ENCODE measurements at places on chromosomes 1 and 21. TPM values are rescaled to one million over a fixed set of nuclear protein-coding genes. Genes with fewer than 3 reads are reported as not detected.

- no peak for DNase-seq
Measured at GRCh38 chr1:83026745-83027144, 972.2 kb downstream of the TTLL7 start.

- peak; percentile 71 for DNase-seq
Measured at GRCh38 chr1:224644553-224645154, 28.5 kb downstream of the CNIH3 start.

- DNase-seq = no peak
Measured at GRCh38 chr1:106222403-106222802, 834.1 kb upstream of the PRMT6 start.

DNA sequence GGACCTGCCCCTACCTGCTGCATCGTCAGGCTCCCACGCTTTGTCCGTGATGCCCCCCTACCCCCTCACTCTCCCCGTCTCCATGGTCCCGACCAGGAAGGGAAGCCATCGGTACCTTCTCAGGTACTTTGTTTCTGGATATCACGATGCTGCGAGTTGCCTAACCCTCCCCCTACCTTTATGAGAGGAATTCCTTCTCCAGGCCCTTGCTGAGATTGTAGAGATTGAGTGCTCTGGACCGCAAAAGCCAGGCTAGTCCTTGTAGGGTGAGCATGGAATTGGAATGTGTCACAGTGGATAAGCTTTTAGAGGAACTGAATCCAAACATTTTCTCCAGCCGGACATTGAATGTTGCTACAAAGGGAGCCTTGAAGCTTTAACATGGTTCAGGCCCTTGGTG is 8.9 kb downstream of the SPATA46 start:
- no peak for DNase-seq

- no peak for DNase-seq
Measured at GRCh38 chr1:31961536-31961935, 23.4 kb upstream of the PTP4A2 start.

GRCh38 chr1:214637722-214638458 is 34.9 kb downstream of the CENPF start:
- peak; percentile 67 for DNase-seq

DNA sequence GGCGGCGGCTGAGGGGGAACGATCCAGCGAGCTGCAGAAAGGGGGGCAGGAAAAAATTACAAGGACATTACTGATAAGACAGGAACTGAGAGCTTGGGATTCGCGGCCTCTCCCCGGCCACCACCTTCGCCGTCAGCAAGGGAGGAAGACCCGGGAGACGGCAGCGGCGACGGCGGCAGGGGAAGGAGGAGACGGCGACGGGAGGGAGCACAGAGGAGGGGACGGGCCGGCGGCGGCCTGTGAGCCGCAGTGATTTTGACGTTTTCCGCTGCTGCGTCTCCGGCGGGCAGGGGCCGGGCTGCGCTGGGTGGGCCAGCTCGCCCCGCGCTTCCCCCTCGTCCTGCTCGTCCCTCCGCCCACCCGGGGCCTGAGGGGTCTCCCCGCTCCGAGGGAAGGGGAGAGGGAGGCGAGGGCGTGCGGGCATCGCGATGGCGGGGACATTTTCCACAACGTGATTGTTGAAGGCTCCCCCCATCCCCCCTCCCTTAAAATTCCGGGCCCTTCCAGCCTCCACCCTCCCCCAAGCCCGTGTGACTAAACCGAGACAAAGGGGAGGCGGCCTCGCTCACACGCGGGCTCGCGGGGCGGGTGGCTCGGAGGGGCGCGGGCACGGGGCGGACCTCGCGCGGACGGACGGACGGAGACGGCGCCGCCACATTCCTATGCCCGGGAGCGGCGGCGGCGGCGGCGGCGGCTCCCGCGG is 407 bp downstream of the CAMSAP2 start:
- peak; percentile 65 for DNase-seq

Gene LCE1F
- not detected for total RNA-seq

Gene SPRR4
- not detected for total RNA-seq
